ENCODE measurements at places on chromosomes 7 and 10.
A peak's percentile ranks its signal among the peaks of the same experiment; 100 is the strongest.

- DNase-seq = no peak
Measured at GRCh38 chr7:128759242-128759641, 16.4 kb downstream of the OPN1SW start.

GRCh38 chr10:128411643-128412042 lies 285.4 kb upstream of the MKI67 start:
- no peak for DNase-seq

- DNase-seq = no peak
Measured at GRCh38 chr7:77404641-77405040, 11.5 kb downstream of the GSAP start.

GRCh38 chr10:60986791-60987190 lies 42.8 kb upstream of the RHOBTB1 start:
- no peak for DNase-seq

GRCh38 chr10:10847387-10847786 lies 170.3 kb upstream of the CELF2 start:
- no peak for DNase-seq

DNA sequence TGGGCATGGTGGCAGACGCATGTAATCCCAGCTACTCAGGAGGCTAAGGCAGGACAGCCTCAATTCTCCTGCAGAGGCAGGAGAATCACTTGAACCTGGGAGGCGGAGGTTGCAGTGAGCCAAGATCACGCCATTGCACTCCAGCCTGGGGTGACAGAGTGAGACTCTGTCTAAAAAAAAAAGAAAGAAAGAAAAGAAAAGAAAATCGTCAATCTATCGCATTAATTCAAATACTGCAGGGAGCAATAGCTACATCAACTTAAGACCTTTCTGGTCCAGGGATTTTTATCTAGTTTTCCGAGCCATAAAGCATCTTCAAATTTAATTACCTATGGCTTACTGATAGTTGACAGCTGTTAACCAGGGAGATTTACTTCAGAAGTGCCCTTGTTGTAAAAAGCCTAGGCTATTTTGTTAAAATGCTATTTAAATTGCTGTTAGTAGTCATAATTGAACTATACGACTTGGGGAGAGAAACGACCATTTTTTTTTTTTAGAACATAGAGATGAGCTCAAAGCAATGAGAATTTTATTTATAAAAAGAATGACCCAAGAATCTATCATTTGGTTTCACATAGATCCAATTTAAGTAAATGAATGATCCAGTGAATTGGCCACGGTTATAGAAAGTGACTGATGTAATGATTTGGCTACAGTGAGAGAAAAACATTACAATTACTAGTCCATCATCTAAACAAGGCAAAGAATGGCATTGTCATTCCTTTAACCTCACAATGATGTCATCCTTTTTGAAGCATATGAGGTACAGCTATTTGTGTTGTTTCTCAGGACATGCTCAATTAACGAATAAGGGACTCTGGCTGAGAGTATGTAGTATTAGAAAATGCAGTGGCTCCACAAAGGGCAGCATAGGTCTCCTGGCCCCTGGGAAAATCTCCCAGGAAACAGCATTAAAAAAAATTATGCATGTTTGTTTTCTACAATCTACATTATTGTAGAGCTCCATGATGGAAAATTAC lies 85.3 kb downstream of the SEMA3C start:
- no peak for DNase-seq

DNA sequence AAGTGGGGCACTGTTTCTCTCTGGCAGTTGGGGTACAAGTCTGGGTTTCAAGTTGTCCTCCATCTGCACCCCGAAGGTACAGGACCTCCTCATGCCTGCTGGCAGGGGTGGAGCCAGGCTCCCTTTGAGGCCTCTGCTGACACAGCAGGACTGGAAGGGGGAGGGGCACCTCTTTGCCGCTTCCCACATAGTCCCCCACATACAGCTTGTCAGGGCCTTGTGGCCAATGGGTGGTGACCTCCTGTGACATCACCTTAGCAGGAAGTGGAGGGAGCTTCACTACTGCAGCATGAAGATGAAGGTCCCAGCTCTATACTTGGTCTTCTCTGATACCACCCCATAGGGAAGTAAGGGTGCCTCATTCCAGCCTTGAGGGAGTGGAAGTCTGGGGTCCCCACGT lies 167.8 kb downstream of the RAMP3 start:
- DNase-seq = no peak

GRCh38 chr7:25496476-25497368 lies 268.4 kb upstream of the NPVF start:
- peak; percentile 68 for DNase-seq

DNA sequence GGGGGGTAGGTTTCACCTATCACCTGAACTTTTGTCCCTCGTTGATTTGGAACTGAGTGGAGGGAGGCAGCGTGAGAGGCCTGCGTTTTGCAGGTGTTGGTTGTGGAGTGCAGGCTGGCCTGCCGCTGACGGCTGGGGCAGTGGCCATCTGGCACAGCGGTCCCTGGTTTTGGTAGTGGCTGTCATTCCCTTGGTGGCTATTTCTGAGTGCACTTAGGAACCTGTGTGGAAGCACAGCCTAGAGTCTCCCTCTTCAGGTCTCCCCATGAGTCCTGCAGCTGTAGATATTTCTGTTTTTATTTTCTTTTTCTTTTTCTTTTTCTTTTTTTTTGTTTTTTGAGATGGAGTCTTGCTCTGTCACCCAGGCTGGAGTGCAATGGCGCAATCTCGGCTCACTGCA lies 129.2 kb downstream of the CUL2 start:
- no peak for DNase-seq

- no peak for DNase-seq
Measured at GRCh38 chr10:71701496-71702132, 18.0 kb downstream of the C10orf105 start.

- DNase-seq = no peak
Measured at GRCh38 chr7:32200646-32201045, 130.4 kb upstream of the PDE1C start.

- no peak for DNase-seq
Measured at GRCh38 chr10:88162852-88163251, 299.4 kb downstream of the PTEN start.

DNA sequence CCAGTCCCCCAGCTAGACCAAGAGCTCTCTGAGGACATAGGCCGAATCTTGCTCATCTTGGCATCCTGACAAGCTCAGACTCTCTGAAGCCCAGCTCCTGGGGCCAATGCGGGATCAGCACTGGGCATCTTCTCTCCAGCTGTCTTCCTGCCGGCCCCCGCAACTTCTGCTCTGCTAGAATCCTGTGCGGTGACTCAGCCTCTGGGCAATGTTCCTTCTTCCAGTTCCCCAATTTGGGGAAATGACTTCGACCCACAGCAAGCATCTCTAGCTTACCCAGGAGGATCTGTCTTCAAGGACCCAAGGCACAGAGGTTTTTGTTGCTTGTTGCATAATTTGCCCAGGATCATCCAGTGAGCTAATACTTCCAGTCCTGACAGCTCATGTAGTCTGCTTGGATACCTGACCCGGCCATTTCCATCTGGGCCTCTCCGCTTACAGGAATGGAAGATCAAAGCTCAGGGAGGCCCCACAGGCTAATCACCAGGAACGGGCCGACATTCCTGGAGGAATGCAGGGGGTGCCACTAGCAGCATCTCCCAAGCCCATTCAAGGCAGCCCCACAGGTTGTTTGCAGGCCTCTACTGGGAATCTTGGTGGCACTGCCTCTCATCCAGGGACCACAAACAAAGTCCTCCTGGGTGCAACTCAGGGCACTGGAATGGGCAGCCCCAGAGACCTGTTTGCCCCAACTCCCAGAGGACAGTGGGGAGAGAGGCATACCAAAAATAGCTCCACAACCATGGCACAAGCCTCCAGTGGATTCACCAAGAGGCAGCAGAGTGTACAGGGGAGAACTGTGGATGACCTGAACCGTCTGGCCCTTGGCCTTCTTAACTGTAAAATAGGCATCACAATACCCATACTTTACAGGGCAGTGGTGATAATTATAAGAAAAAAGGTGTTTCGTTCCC lies 151.9 kb downstream of the NEURL1 start:
- DNase-seq = peak; percentile 96

GRCh38 chr10:59750155-59750945 lies 2.9 kb downstream of the MRLN start:
- DNase-seq = no peak

DNA sequence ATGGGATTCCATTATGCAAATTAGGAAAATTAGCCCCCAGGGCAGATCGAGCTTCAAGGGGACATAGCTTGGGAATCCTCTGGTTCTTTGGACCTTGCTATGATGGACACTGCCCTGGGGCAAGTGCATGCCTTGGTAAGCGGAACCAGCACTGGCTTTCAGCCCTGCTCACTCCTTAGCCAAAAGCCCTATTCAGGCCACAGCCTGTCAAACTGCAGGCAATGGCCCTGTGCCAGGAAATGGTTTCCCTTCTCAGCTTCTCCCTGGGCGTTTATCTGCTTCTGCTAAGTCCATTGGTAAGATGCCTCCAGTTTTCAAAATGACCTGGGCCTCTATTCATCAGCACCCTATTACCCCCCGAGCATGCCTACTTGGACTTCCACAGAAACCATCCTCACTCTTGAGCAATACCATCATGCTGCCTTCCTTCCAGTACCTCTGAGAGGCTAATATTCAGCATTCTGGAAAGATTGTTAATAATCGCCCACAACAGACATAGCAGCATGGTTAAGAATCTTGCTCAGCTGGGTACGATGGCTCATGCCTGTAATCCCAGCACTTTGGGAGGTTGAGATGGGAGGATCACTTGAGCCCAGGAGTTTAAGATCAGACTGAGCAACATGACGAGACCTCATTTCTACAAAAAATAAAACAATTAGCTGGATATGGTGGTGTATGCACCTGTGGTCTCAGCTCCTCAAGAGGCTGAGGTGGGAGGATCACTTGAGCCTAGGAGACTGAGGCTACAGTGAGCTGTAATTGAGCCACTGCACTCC lies 918.6 kb upstream of the AUTS2 start:
- no peak for DNase-seq

Measured in AML-193 (cell line).